ENCODE measurements at places on chromosomes 6 and 20.

DNA sequence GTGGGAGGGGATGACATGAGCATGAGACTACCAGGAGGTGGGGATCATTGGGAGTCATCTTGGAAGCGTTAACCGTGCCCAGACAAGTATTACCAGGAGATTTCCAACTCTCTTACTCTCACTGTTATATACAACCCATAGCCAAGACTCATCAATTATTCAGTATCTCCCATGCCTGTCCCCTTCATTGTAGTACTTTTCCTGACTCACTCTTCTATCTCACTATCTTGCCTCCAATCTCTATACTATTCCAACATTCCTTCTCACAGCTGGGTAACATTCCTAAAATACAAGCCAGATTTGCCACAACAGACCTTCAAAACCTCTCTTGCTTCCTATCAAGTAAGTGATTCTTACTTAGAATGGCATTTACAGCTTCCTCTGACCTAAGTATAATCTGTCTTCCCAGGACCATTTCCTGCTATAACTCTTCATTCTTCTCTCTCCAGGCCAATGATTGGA is 226.3 kb upstream of the SMLR1 start:
- DNase-seq = peak; percentile 96

- DNase-seq = no peak
These were observed 148.9 kb upstream of the PHACTR1 start for GRCh38 chr6:12567682-12568081.

GRCh38 chr20:17343656-17344452 is 117.0 kb downstream of the PCSK2 start:
- DNase-seq = peak; percentile 44

GRCh38 chr6:26251354-26252076 is 113.5 kb upstream of the BTN3A2 start:
- DNase-seq = no peak

- DNase-seq = no peak
These were observed 16.8 kb upstream of the KCNK16 start for GRCh38 chr6:39339096-39339867.

DNA sequence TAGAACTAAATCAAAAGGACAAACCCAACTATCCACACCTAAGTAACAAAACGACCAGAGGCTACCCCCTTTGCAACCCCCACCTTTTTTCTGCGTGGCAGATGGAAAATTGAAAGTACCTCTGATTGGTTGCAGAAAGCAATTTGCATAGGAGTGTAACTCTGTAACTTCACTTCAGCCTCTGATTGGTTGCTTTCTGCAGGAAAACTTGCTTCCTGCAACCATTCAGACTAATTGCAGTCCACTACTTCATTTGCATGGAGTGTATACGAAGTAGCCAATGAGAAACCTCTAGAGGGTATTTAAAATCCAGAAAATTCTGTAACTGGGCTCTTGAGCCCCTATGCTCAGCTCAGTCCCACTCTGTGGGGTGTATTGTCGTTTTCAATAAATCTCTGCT is 129.1 kb upstream of the OLIG3 start:
- DNase-seq = no peak

GRCh38 chr6:45896783-45897441 is 118.7 kb downstream of the CLIC5 start:
- peak; percentile 93 for DNase-seq
